ENCODE measurements at places on chromosomes 2 and 18.
A peak's percentile ranks its signal among the peaks of the same experiment; 100 is the strongest.

GRCh38 chr2:222313816-222314215, 15.0 kb upstream of the PAX3 start:
- DNase-seq, result no peak

- no peak for DNase-seq
These were observed 20.4 kb downstream of the GPD2 start for GRCh38 chr2:156456616-156457015.

DNA sequence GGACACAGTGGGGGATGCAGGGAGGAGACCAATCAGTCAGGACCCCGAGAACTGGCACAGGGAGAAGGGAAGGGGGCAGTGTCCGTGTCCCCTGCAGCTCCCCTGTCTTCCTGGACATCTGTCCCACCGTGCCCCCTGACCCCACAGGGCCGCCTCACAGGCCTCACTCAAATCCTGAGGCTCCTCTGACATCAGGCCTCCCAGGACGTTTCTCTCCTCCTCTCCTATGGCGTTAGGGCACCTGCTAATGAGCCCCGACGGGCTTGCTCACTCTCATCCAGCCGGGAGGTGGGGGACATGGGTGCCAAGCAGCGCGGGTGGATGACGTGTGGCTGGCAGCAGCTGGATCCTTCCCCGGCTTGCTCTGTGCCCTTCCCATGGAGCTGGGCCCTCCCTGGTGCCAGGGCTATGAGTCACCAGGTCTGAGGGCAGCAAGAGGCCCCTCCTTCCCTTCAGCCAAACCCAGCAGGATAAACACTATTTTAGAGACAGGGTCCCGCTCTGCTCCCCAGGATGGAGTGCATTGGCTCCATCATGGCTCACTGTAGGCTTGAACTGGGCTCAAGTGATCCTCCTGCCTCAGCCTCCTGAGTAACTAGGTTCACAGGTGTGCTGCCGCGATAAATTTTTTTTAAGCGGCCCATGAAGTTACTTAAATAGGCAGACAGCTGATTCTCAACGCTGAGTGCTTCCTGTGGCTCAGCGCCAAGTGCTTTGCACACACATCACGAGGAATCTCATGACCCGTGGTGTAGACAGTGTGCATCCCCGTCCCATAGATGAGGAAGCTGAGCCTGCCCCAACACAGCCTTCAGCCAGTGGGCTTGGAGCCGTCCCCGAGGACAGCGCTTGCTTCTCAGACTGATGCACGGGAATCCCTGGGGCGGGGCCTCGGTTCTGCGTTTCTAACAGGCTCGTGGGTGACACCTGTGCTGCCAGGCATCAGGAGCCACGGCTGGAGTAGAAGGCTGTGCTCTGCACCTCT, 64.5 kb upstream of the HDAC4 start:
- DNase-seq, result peak; percentile 23

DNA sequence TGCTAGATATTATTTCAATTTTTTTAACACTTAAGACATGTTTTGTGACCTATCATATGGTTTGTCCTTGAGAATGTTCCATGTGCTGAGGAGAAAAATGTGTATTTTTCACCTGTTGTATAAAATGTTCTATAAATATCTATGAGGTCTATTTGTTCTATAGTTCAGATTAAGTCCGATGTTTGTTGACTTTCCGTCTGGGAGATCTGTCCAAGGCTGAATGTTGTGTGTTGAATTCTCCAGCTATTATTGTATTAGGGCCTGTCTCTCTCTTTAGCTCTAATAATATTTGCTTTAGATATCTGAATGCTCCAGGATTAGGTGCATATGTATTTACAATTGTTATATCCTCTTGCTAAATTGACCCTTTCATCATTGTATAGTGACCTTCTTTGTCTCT, 144.1 kb downstream of the NYAP2 start:
- DNase-seq, result no peak

DNA sequence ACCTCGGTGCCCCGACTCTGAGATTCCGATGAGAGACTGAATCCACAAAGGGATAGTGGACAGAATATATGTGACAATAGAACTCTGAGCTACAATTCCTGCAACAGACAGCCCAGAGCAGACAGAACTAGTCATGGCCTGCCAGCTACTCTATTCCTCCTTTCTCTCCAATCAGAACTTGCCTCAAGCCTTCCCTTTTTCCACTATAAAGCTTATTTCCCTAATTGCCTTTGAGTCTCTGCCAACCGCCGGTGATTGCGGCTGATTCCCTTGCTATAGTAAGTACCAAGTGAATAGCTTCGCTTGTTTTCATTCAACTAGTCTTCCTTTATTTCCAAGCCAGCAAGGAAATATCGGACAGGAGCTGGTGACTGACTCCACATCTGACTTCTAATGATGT, 96.8 kb downstream of the DSC3 start:
- peak; percentile 99 for DNase-seq

GRCh38 chr2:151181524-151181923, 80.1 kb downstream of the RBM43 start:
- DNase-seq, result no peak

DNA sequence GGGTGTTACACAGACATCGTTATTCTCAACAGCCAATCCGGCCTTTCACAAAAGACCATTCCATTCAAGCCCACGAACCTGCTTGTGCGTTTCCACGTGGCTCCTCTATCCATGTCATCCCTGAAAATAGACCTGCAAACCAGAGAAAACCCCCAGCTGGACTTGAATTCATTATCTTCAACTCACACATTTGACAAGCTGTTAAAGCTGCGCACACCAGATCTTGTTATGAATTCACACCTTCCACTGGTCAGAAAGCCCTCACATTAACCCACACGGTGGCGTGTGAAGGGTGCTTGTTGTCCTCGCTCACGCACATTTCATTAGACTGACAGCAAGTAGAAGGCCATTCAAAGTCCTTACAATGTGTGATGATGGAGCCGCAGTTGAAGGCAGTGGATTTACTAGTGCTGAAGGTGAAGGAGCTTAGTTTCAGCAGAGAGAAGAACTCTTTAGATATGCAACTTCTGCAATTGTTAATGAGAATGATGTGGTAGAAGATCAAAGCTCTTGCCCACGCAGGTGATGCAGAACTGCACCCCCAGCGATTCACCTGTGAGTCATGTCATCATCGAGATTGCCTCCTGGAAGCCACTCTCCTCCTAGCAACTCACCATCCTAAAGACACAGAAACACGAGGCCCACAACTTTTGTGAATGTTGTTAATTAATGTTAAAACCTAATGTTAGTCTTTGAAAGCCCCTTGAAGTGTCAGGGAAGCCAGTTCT, 224.8 kb upstream of the SOX11 start:
- no peak for DNase-seq

- peak; percentile 6 for DNase-seq
These were observed 43.1 kb downstream of the INPP4A start for GRCh38 chr2:98487806-98488189.

DNA sequence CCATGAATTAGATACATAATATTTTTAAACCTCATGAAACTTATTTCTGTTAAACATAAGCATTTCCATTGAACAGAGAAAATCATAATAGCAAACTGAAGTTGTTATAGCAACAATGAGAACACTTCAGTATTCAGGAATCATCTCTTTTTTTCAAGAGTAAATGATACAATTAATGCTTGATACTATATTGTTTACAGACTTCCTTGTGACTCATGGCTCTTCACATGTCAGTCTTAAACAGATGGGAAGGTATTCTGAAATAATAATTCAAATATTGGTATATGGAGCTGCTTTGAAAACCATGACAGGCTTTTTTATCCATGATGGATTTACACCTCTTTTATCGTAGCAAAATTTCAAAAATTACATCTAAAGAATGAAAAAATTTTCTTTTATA, 226.5 kb upstream of the RBMS1 start:
- no peak for DNase-seq

- no peak for DNase-seq
These were observed 8.5 kb upstream of the NFATC1 start for GRCh38 chr18:79387214-79387613.

GRCh38 chr2:32264422-32265105, at the start of gene NLRC4:
NLRC4 (minus strand) TSS chr2:32264886; CDS start chr2:32256775, 8,111 bp downstream.
- no peak for DNase-seq

- no peak for DNase-seq
These were observed 25.9 kb downstream of the UBR3 start for GRCh38 chr2:169853041-169853668.

GRCh38 chr2:201208563-201209252, 25.8 kb downstream of the CASP10 start:
- DNase-seq, result no peak

DNA sequence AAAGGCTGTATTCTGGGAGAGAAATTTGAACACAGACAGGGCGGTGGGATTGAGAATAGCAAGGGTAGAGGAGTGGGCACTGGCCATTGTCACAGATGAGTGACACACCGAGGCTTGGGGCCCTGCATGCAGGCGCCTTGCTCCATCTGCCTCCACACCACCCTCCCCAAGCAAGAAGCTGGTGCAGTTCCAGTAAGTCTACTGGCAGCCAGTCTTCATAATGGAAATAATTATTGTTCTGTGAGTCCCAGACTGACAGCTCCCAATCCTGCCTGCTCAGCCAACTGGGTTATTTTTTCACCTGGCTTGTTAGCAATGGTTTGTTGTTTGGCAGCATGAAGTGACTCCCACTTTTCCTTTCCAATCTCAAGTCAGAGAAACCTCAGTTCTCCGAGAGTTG, 13.0 kb downstream of the TTC32 start:
- no peak for DNase-seq

DNA sequence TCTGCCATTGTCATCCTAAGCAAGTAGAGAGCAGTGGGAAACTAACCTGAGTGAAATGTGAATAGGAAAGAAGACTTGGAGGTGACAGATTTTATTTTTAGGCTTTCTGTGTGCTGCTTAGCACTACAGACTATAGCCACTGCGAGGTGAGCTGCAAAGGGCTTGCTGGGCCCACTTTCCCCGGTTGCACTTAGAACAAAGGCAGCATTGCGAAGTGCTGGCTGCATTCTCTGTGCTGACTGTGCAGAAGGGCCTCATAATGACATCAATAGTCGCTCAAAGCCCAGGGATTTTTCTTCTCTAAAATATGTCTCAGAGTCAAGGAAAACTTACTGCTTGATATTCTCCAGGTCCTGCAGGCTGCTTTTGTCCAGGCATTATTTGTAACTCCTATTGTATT, 592.1 kb downstream of the TDRD15 start:
- no peak for DNase-seq

DNA sequence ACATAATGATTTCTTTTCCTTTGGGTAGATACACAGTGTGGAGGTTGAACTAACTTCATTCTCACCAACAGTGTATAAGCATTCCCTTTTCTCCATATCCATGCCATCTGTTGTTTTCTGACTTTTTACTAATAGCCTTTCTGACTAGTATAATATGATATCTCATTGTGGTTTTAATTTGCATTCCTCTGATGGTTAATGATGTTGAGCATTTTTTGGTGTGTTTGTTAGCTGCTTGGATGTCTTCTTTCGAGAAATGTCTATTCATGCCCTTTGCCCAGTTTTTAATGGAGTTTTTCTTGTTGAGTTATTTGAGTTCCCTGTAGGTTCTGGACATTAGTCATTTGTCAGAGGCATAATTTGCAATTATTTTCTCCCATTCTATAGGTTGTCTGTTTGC, 59.8 kb downstream of the MARCHF4 start:
- DNase-seq, result no peak

DNA sequence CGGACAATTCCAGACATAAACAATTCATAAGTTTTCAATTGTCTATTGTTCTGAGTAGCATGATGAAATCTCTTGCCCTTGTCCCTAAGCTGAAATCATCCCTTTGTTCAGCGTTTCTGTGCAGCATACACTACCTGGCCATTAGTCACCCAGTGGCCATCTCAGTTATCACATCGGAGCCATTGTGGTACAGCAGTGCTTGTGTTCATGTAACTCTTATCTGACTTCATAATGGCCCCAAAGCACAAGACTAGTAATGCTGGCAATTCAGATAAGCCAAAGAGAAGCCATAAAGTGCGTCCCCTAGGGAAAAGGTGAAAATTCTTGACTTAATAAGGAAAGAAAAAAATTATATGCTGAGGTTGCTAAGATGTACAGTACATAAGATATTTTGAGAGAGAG, 127.2 kb downstream of the FHOD3 start:
- no peak for DNase-seq

DNA sequence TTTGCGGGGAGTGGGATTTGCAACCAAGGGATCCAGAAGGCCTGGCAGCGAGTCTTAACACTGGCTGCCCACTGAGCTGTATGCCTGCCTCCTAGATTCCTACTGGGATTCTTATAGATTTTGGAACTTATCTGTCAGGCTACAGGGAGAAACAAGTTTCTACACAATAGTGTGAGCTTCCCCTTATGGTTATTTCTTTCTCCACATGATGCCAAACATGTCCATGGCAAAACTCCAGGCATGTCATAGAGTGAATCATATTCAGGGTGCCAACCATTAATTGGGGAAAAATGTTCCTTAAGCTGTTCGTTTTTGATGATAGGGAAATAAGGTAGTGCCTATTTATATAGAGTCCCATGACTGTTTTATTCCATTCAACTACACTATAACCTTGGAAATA, 1185.2 kb upstream of the CELF4 start:
- DNase-seq, result no peak

DNA sequence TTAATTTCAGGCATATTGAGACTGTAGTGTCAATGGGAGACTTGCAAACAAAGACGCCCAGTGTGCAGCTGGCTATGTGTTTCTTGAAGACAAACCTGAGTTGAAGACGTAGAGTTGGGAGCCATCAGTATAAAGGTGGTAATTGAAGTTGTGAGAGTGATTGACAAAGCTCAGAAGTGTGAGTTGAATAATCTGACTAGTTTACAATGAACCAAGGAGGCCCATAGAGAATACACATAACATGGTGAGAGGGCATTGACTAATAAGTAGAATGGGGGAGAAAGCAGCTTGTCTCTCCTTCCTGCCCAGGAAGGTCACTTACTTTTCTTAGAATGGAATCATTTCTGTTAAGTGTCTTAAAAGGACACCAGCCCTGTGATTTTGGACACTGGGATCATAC, 14.1 kb downstream of the SP110 start:
- DNase-seq, result no peak

DNA sequence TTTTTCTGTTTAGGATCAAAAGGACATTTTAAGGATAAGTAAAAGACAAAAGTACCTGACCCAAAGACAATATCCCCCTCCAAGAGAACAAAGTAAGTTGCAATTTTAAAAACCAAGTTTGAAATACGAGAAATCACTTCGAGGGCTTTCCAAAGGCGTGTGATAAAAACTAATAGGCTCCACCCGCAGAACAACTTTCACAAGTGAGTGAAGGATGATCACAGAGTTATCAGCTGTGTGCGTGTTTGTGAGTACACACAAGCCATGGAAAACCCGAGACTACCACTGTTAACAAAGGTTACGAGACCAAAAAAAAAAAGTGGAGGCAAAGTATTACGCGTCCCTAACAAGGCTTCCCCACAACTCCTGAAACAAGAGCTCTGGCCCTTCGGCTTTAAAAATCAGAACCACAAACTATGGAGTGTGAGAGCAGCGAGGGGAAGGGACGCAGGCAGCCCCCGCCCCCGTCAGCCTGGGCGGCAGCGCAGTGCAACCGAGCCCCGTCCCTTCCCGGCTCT, 719 bp downstream of the SMAD2 start:
- DNase-seq, result peak; percentile 46

DNA sequence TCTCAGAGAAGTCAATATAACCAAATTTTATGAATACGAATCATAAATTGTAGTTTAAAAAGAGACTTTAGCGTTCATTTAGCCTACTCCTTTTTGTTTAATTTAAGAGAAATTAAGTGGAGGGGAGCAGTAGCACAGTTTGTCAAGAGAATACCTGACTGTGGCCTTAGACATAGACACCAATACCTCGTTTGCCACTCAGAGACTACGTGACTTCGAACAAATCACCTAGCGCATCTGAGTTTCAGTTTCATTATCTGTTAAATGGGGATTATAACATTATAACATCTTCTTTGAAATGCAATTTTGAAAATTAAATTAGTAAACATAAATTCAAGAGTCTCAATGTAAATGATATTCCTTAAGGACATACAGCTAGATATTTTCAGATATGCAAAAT, 581.5 kb upstream of the VRK2 start:
- DNase-seq, result no peak

GRCh38 chr2:147232225-147232669, 612.6 kb upstream of the ACVR2A start:
- no peak for DNase-seq

Data from NCI-H1105 treated with DMSO at 0.1 percent for 48 hours (cell line).